ENCODE measurements at places on chromosomes 1 and 21. TPM values are rescaled to one million over a fixed set of nuclear protein-coding genes. Genes with fewer than 3 reads are reported as not detected.

The CFAP410 gene
- total RNA-seq: 6.3 TPM

The GNB1 gene
- total RNA-seq: 529 TPM

The SCCPDH gene
- total RNA-seq: 37.5 TPM

The C1orf56 gene
- 3.5 TPM for total RNA-seq

The GRIK3 gene
- not detected for total RNA-seq

- no peaks in the 10 kb centered on the region for H3K36me3 ChIP-seq
- peaks cover 10% of the 10 kb centered on the region for H3K27me3 ChIP-seq
- no peak overlapping the region for H3K4me3 ChIP-seq
- no peaks in the 10 kb centered on the region for H3K4me1 ChIP-seq
- DNase-seq: no peak
Observed at GRCh38 chr21:33126569-33126968, 56.6 kb downstream of the OLIG1 start.

The LRRC38 gene
- total RNA-seq: not detected

GRCh38 chr1:29754573-29755375 lies 518.5 kb downstream of the PTPRU start:
- no peak overlapping the region for H3K4me3 ChIP-seq
- no peaks in the 10 kb centered on the region for H3K4me1 ChIP-seq
- no peaks in the 10 kb centered on the region for H3K36me3 ChIP-seq
- no peak overlapping the region for H3K27ac ChIP-seq
- no peaks in the 10 kb centered on the region for H3K27me3 ChIP-seq

DNA sequence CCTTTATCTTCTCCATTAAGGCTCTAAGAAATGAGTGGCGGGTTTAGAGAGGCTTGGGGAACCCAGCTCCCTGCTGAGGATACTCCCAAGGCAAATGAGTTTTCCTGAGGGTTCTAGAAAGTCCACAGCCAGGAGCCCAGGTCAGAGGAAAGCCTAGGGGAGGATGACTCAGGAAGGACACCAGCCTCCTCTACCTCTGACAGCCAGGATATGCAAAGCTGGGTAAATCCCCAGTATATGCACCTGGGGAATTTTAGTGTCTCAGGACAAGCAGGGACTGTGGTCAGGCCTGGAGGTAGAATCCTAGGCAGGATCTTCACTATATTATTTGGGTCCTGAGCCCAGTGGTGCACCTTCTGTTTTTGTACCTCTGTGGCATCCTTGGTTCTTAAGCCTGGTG lies 23.5 kb upstream of the WNT4 start:
- H3K27me3 ChIP-seq: peaks cover 7% of the 10 kb centered on the region
- DNase-seq: no peak
- no peaks in the 10 kb centered on the region for H3K36me3 ChIP-seq

DNA sequence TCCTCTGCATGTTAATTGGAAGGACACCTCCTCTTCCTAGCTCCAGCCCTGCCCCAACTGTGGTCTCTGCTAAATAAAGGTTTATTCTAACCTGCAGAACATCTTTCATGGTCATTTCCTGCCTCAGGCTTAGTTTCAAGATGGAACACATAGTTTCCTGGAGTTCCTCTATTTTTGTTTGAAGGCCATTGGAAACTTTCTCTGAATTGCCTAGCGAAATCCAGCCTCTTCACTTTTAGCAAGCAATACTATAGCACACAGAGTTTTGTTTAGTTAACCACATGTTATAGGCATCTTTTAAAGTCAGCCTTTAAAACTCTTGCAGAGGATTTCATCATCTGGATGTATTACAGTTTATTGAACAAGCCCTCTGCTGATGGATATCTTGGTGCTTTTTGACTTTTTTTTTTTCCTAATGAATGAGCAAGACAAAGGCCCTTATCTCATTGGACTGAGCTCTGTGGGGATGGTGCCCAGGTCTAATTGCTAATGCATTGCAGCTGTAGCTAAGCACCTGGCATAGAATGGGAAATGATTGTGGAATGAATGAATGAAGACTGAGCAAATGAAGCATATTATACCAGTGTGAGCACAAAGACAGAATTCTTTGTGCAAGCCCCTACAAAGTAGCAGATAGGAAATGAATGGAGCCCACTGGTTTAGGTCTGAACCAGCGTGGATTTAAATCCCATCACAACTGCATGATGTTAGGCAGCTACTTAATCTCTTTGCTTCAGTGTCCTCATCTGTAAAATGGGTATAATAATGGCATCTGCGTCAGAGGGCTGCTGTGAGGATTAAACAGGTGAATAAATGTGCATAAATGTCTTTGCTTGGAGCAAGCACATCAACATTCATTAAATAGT lies 641 bp upstream of the CFAP107 start:
- no peaks in the 10 kb centered on the region for H3K4me1 ChIP-seq
- H3K27ac ChIP-seq: no peak overlapping the region
- H3K36me3 ChIP-seq: no peaks in the 10 kb centered on the region
- no peak overlapping the region for H3K4me3 ChIP-seq
- H3K27me3 ChIP-seq: no peaks in the 10 kb centered on the region

- H3K4me3 ChIP-seq: no peak overlapping the region
- no peaks in the 10 kb centered on the region for H3K36me3 ChIP-seq
- DNase-seq: no peak
Observed at GRCh38 chr21:39053126-39053525, 130.1 kb downstream of the PSMG1 start.

The GRHL3 gene
- not detected for total RNA-seq

DNA sequence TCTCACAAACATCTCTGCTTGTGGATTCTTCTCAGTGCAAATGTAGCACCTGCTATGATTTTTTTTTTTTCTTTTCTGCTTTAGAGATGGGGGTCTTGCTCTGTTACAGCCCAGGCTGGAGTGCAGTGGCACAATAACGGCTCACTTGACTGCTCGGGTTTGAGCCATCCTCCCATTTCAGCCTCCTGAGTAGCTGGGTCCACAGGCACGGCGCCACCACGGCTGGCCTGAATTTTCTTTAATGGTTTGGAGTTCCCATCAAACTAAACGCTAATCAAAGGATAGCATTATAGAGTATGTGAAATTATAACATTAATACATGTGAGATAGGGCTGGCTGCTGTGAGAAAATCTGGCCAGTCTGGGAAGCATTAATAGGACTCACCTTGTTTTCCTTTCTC lies 7.2 kb upstream of the PTGER3 start:
- no peak overlapping the region for H3K4me3 ChIP-seq
- H3K27me3 ChIP-seq: peaks cover 11% of the 10 kb centered on the region
- H3K36me3 ChIP-seq: peaks cover 2% of the 10 kb centered on the region
- H3K4me1 ChIP-seq: no peaks in the 10 kb centered on the region
- no peak for DNase-seq

The STYXL2 gene
- total RNA-seq: not detected

- H3K27ac ChIP-seq: no peak overlapping the region
- no peak for DNase-seq
- H3K4me1 ChIP-seq: no peaks in the 10 kb centered on the region
Observed at GRCh38 chr1:192378276-192378675, 61.5 kb downstream of the RGS21 start.

DNA sequence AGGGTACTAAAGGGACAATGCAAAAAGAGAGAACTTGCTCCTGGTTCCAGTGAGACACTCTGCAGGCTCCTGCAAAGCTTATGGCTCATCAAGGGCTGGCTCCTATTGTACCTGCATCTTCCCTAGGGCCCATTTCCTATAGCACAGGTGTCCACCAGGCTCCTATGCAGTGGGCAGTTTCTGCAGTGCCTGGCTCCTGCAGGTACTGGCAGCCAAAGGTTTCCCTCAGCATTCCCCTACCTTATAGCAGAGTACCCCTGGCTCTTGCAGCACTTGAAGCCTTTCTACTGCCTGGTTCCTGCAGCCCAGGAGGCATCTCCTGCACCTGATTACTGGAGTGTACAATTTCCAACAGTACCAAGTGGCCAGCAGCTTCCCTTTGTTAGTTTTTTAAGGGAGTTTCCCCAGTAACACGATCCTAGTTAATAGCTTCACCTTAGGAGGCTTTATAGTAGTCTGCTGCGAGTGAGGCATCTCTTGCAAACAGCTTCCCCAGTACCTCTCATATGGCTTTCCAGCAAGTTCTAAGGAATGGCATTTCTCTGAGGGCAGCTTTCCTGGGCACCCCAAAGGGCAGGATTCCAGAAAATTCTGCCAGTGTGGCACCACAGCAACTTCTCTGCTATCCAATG lies 141.7 kb downstream of the DENND1B start:
- H3K4me3 ChIP-seq: no peak overlapping the region
- no peaks in the 10 kb centered on the region for H3K36me3 ChIP-seq

The FAM78B gene
- total RNA-seq: not detected

GRCh38 chr1:201216395-201217085 lies 25.9 kb downstream of the IGFN1 start:
- no peak overlapping the region for H3K4me3 ChIP-seq
- no peaks in the 10 kb centered on the region for H3K36me3 ChIP-seq
- H3K27me3 ChIP-seq: peaks cover 4% of the 10 kb centered on the region
- H3K4me1 ChIP-seq: no peaks in the 10 kb centered on the region
- no peak overlapping the region for H3K27ac ChIP-seq
- DNase-seq: no peak

- H3K4me3 ChIP-seq: no peak overlapping the region
- H3K4me1 ChIP-seq: peaks cover 60% of the 10 kb centered on the region
- no peaks in the 10 kb centered on the region for H3K27me3 ChIP-seq
- no peak overlapping the region for H3K27ac ChIP-seq
- no peaks in the 10 kb centered on the region for H3K36me3 ChIP-seq
Observed at GRCh38 chr21:38989745-38990423, 184.2 kb downstream of the ETS2 start.

The FMO2 gene
- total RNA-seq: not detected

- H3K27ac ChIP-seq: no peak overlapping the region
- no peaks in the 10 kb centered on the region for H3K4me1 ChIP-seq
- H3K4me3 ChIP-seq: no peak overlapping the region
- no peak for DNase-seq
Observed at GRCh38 chr21:33278721-33279120, 12.6 kb downstream of the IL10RB start.

- no peaks in the 10 kb centered on the region for H3K27me3 ChIP-seq
- peaks cover 9% of the 10 kb centered on the region for H3K4me1 ChIP-seq
- no peak for DNase-seq
- no peaks in the 10 kb centered on the region for H3K36me3 ChIP-seq
Observed at GRCh38 chr1:56297208-56297607, 282.2 kb downstream of the PLPP3 start.

DNA sequence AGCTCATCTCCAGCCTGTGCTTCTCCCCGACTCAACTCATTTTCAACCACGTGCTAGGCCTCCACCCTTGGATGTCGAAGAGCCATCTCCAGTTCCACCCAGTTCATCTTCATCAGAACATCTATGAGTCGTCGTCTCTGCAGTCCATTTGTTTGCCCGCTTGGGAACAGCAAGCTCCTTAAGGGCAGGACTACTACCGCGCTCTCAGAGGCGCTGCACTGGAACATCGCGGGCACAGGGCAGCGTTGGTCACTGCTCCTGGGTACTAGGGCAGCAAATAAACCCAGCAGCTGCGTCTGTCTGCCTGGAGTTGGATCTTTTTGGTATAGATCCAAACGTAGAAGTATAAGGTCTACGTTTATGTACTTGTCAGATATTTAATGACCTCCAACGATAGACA lies 478 bp upstream of the PRDM2 start:
- peak overlapping the region; percentile 65 for H3K27ac ChIP-seq
- peak overlapping the region; percentile 89 for H3K4me3 ChIP-seq
- no peaks in the 10 kb centered on the region for H3K4me1 ChIP-seq
- H3K36me3 ChIP-seq: no peaks in the 10 kb centered on the region
- DNase-seq: no peak
- H3K27me3 ChIP-seq: no peaks in the 10 kb centered on the region

DNA sequence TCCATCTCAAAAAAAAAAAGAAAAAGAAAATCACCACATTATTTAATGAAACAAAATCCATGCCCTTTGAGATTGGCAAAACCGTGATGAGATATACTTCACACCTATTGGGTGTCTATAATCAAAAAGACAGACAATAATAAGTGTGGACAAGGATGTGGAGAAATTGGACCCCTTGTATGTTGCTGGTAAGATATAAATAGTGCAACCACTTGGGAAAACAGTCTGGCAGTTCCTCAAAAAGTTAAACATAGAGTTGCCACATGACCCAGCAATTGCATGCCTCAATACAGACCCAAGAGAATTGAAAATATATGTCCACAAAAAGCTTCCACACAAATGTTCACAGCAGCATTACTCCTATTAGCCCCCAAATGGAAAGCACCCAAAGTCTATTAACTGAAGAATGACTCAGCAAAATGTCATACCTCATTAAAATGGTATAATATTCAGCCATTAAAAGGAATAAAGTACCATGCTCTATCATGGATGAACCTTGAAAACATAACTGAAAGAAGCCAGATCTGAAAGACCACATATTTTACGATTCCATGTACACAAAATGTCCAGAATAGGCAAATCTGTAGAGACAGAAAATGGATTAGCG lies 24.3 kb downstream of the LMOD1 start:
- H3K4me1 ChIP-seq: peaks cover 9% of the 10 kb centered on the region
- H3K4me3 ChIP-seq: no peak overlapping the region
- H3K27ac ChIP-seq: no peak overlapping the region
- no peak for DNase-seq
- no peaks in the 10 kb centered on the region for H3K27me3 ChIP-seq

The CD52 gene
- not detected for total RNA-seq

GRCh38 chr1:3015744-3016143 lies 5.5 kb upstream of the ACTRT2 start:
- H3K27ac ChIP-seq: no peak overlapping the region
- no peak overlapping the region for H3K4me3 ChIP-seq
- no peaks in the 10 kb centered on the region for H3K27me3 ChIP-seq
- H3K36me3 ChIP-seq: no peaks in the 10 kb centered on the region
- H3K4me1 ChIP-seq: no peaks in the 10 kb centered on the region

DNA sequence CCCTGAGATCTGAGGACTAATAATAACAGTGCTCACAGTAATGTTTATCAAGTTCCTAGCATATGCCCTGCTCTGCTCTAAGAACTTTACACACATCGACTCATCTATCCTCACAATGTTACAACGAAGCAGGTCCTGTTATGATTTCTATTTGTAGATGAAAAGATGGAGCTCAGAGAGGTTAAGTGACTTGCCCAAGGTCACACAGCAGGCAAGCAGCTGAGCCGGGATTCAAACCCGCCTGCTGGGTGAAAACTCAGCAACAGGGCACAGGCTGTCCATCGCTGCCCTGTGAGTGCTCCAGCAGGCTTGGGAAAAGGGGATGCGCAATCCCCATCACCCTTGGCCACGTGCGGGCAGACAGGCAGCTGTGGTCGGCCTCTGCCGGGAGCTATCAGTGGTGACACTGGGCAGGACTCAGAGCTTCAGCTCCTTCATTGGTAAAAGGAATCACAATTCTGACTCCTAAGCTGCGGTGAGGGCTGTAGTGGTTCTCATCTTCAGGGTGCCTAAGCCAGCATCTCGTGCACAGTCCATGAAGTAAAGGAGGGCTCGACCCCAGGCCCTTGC lies 173.3 kb upstream of the KLHDC7A start:
- no peak overlapping the region for H3K27ac ChIP-seq
- DNase-seq: no peak
- no peaks in the 10 kb centered on the region for H3K27me3 ChIP-seq
- no peaks in the 10 kb centered on the region for H3K4me1 ChIP-seq
- H3K36me3 ChIP-seq: no peaks in the 10 kb centered on the region
- H3K4me3 ChIP-seq: no peak overlapping the region

GRCh38 chr1:230030122-230030821 lies 36.8 kb upstream of the GALNT2 start:
- H3K27me3 ChIP-seq: no peaks in the 10 kb centered on the region
- H3K4me1 ChIP-seq: no peaks in the 10 kb centered on the region
- H3K4me3 ChIP-seq: no peak overlapping the region
- no peak for DNase-seq
- no peaks in the 10 kb centered on the region for H3K36me3 ChIP-seq

GRCh38 chr1:68213843-68214242 lies 18.5 kb downstream of the WLS start:
- no peak overlapping the region for H3K27ac ChIP-seq
- H3K27me3 ChIP-seq: no peaks in the 10 kb centered on the region
- H3K4me3 ChIP-seq: no peak overlapping the region
- DNase-seq: peak; percentile 64

- DNase-seq: no peak
- no peak overlapping the region for H3K4me3 ChIP-seq
Observed at GRCh38 chr1:173210716-173211231, 3.6 kb upstream of the TNFSF4 start.

Measured in endothelial cell of umbilical vein (primary cell).